ENCODE measurements at places on chromosomes 12 and 14. TPM values are rescaled to one million over a fixed set of nuclear protein-coding genes. Genes with fewer than 3 reads are reported as not detected.

- H3K4me3 ChIP-seq = no peak overlapping the region
- no peaks in the 10 kb centered on the region for H3K36me3 ChIP-seq
- H3K27ac ChIP-seq = no peak overlapping the region
- no peaks in the 10 kb centered on the region for H3K27me3 ChIP-seq
- no peak for DNase-seq
Observed at GRCh38 chr14:77390188-77390587, 13.0 kb downstream of the SAMD15 start.

GRCh38 chr12:57231276-57232021, 1.9 kb downstream of the SHMT2 start:
- H3K4me3 ChIP-seq = peak overlapping the region; percentile 98
- no peak for DNase-seq
- H3K27me3 ChIP-seq = peaks cover 6% of the 10 kb centered on the region
- H3K27ac ChIP-seq = no peak overlapping the region

GRCh38 chr14:79246173-79246572, 965.1 kb downstream of the DIO2 start:
- no peak overlapping the region for H3K4me3 ChIP-seq
- H3K36me3 ChIP-seq = no peaks in the 10 kb centered on the region
- DNase-seq = no peak
- H3K27ac ChIP-seq = no peak overlapping the region

GRCh38 chr14:99075771-99076375, 196.1 kb downstream of the BCL11B start:
- no peak overlapping the region for H3K4me3 ChIP-seq
- H3K27ac ChIP-seq = no peak overlapping the region
- DNase-seq = peak; percentile 5
- H3K27me3 ChIP-seq = no peaks in the 10 kb centered on the region
- H3K4me1 ChIP-seq = no peaks in the 10 kb centered on the region

DNA sequence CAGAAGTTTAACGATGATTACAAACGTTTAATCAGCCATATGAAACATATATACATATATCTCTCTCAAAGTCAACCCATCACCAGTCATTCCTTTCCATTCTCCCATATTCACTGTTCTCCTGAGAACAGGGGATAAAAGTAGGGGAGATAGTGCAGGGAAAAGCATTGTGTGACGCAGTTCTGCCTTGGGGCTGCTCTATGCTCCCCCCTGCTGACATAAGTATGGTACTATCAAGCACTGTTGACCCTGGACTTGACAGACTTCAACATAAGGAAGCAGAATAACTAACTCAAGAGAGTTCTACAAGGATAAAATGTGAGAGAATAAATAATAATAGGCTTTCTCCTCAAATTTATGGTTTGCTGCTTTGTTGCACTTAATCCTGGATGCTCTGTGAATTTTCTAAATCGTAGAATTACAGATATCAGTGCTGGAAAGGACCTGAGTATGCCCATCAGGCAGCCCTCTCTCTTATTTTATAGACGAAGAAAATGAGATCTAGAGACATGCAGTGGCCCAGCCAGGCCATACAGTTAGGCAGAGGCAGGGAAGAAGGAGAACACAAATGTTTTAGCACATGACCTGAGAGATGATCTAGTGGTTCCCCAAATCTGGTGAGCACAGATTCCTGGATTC, 87.2 kb downstream of the SCN8A start:
- no peak overlapping the region for H3K4me3 ChIP-seq
- H3K27me3 ChIP-seq = no peaks in the 10 kb centered on the region
- H3K4me1 ChIP-seq = no peaks in the 10 kb centered on the region

GRCh38 chr12:91413581-91414546, 231.2 kb upstream of the DCN start:
- no peak overlapping the region for H3K27ac ChIP-seq
- H3K4me1 ChIP-seq = no peaks in the 10 kb centered on the region
- no peak for DNase-seq
- no peak overlapping the region for H3K4me3 ChIP-seq

DNA sequence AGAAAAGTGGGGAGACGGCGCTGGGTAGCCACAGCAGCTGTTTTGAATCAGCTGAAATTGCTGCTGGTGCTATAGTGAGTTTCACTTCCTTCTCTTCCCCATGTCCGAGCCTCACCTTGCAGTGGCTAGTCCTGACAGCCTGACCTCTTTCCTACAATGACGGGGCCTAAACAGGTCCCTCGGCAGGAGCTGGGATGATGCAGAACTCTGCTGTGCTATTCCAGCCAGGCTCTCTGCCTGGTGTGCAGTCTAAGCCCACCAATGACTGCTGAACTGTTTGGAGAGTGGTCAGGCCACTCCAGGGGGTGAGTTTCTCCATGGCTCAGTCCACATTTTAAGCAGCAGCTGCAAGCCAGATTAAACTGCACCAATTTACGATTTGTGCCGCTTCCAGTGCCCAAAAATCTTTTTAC, 207.3 kb downstream of the TTC7B start:
- no peaks in the 10 kb centered on the region for H3K36me3 ChIP-seq
- no peak overlapping the region for H3K4me3 ChIP-seq
- no peak overlapping the region for H3K27ac ChIP-seq
- H3K27me3 ChIP-seq = no peaks in the 10 kb centered on the region

GRCh38 chr12:75459755-75460154, 20.8 kb upstream of the GLIPR1 start:
- no peak for DNase-seq
- no peaks in the 10 kb centered on the region for H3K27me3 ChIP-seq
- no peak overlapping the region for H3K4me3 ChIP-seq
- peaks cover 33% of the 10 kb centered on the region for H3K36me3 ChIP-seq
- H3K27ac ChIP-seq = no peak overlapping the region
- H3K4me1 ChIP-seq = no peaks in the 10 kb centered on the region

MYF6 gene
- not detected for total RNA-seq

CCDC175 gene
- 0.09 TPM for total RNA-seq
